Muscle of back (tissue), 13 donors: ENCODE measurements at places on chromosomes 13 and 19. TPM values are rescaled to one million over a fixed set of nuclear protein-coding genes. Genes with fewer than 3 reads are reported as not detected.

ZNF507 gene
- 19.7 TPM for polyA plus RNA-seq

AMER2 gene
- polyA plus RNA-seq, result 0.03 TPM

CNFN gene
- 0.59 TPM for polyA plus RNA-seq

SLC6A16 gene
- polyA plus RNA-seq, result 0.86 TPM

LRRC8E gene
- not detected for polyA plus RNA-seq

URAD gene
- not detected for polyA plus RNA-seq

ZSCAN5A gene
- polyA plus RNA-seq, result 8.0 TPM

IGFL1 gene
- 5.4 TPM for polyA plus RNA-seq

SIGLEC5 gene
- polyA plus RNA-seq, result 0.50 TPM

BRSK1 gene
- 10.9 TPM for polyA plus RNA-seq

KLK5 gene
- polyA plus RNA-seq, result not detected

LYL1 gene
- polyA plus RNA-seq, result 6.6 TPM

TMPRSS9 gene
- polyA plus RNA-seq, result 0.64 TPM

PSPN gene
- 1.3 TPM for polyA plus RNA-seq
